ENCODE measurements at places on chromosomes 3 and 15. TPM values are rescaled to one million over a fixed set of nuclear protein-coding genes. Genes with fewer than 3 reads are reported as not detected.

Gene PLAAT1
- total RNA-seq = 0.96 TPM

GRCh38 chr15:65375871-65376607 lies 1.8 kb downstream of the IGDCC3 start:
- no peak for DNase-seq

DNA sequence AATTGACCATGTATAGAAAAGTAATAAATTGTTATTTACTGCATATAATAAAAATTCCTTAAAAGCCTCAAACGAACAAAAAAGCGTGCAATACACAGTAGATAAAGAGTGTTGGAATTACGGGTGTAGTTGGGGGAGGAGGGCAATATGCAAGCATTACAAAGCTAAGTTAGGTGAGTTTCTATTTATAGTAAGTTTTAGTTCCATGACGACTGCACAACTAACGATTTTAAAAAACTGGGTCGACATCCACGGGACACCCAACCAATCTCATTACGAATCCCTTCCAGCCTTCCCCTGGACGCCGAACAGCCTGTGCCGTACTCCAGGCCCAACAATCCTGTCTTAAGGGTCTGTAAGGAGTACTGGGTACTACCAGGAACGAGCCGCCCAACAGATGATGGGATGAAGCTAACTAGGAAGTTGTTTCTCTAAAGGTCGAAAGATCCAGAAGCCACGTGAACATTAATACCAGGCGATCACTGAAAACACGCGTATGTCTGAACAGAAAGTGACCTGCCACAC lies 677 bp downstream of the POLQ start:
- DNase-seq = no peak

DNA sequence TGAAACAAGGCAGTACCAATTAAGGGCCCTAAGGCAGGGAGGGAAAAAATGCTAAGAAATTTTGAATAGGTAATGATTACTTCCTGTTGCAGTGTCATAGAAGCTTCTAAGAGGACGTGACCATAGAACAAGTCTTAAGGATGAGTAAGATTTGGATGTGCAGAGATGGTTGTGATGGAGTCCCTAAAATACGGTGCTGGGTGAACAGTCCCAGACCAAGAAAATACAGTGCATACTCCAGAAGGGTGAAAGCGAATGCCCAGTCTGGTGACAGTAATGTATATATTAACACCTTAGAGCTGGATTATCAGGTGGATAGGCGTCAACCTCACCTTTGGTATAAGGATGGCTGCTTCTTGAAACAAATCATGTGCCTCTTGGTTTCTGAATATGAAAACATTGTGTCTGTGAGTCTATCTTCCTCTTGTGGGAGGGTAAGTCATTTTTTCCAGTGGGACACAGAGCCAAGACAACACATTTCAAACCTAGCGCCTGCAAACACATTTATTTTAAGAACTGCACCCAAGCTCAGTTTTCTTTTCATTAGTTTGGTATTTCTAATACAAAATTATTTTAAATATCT lies 101.2 kb upstream of the TP63 start:
- no peak for DNase-seq

GRCh38 chr15:36612063-36612788 lies 32.8 kb downstream of the CDIN1 start:
- no peak for DNase-seq

DNA sequence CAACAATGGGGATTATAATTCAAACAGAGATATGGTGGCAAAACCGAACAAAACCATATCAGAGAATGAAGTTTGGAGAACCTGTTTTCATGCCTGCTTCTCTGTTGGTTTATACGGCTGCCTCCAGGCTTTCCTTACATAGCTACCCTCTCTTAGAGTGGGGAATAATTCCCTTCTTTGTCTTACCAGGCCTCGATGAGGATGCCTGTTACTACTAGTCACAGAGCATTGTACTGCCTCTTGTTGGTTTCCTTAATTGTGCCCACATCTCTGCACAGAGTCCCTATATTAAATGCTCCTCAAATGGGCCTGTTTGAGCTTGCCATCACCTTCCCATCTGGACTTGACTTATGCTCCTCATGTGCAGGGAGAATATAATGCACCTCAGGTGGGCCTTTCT lies 92.9 kb downstream of the NCEH1 start:
- DNase-seq = no peak
